ENCODE measurements at places on chromosomes 12 and 14. TPM values are rescaled to one million over a fixed set of nuclear protein-coding genes. Genes with fewer than 3 reads are reported as not detected.

SMCO3 gene
- total RNA-seq: not detected

FAM181A gene
- total RNA-seq: not detected

PPM1H gene
- total RNA-seq: 6.5 TPM

SUSD6 gene
- total RNA-seq: 20.8 TPM

PTPN6 gene
- total RNA-seq: 7.2 TPM

GPR68 gene
- total RNA-seq: 0.13 TPM

CELA1 gene
- total RNA-seq: not detected

All from Right ventricle myocardium superior (tissue), 1 donor.